Effector memory CD8-positive, alpha-beta T cell (primary cell): ENCODE measurements at places on chromosomes 5 and 9.

GRCh38 chr5:173278172-173278571, 43.2 kb upstream of the NKX2-5 start:
- H3K27me3 ChIP-seq: peaks cover 62% of the 10 kb centered on the region
- H3K4me3 ChIP-seq: no peak overlapping the region
- H3K4me1 ChIP-seq: no peaks in the 10 kb centered on the region
- no peak for DNase-seq
- no peaks in the 10 kb centered on the region for H3K36me3 ChIP-seq

DNA sequence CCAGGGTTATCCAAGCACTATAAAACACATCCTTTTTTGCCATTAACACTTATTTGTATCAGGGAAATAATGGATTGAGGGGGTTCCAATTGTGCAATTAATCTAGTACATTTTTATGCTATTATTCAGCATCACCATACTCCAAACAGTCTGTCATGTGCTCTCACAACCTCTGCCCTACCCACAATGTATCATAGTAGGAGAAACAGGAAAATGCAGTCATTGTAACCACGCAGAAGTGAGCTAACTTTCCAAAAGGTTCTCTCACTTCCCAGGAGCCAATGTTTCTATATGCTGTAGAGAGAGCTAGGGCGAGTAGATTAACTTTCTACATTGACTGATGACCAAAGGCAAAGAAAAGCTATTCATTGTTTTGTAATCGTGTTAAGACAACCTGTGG, 29.8 kb downstream of the DAB2 start:
- H3K27ac ChIP-seq: no peak overlapping the region
- no peak for DNase-seq
- peaks cover 4% of the 10 kb centered on the region for H3K4me1 ChIP-seq
- H3K27me3 ChIP-seq: no peaks in the 10 kb centered on the region

- H3K27ac ChIP-seq: no peak overlapping the region
- DNase-seq: no peak
- no peak overlapping the region for H3K4me3 ChIP-seq
- H3K27me3 ChIP-seq: no peaks in the 10 kb centered on the region
- no peaks in the 10 kb centered on the region for H3K36me3 ChIP-seq
These were observed 636.1 kb downstream of the PSAT1 start for GRCh38 chr9:78932849-78933627.

- no peak overlapping the region for H3K4me3 ChIP-seq
- no peaks in the 10 kb centered on the region for H3K4me1 ChIP-seq
- no peaks in the 10 kb centered on the region for H3K27me3 ChIP-seq
- H3K27ac ChIP-seq: no peak overlapping the region
These were observed 55.5 kb downstream of the MYO10 start for GRCh38 chr5:16880547-16880946.

DNA sequence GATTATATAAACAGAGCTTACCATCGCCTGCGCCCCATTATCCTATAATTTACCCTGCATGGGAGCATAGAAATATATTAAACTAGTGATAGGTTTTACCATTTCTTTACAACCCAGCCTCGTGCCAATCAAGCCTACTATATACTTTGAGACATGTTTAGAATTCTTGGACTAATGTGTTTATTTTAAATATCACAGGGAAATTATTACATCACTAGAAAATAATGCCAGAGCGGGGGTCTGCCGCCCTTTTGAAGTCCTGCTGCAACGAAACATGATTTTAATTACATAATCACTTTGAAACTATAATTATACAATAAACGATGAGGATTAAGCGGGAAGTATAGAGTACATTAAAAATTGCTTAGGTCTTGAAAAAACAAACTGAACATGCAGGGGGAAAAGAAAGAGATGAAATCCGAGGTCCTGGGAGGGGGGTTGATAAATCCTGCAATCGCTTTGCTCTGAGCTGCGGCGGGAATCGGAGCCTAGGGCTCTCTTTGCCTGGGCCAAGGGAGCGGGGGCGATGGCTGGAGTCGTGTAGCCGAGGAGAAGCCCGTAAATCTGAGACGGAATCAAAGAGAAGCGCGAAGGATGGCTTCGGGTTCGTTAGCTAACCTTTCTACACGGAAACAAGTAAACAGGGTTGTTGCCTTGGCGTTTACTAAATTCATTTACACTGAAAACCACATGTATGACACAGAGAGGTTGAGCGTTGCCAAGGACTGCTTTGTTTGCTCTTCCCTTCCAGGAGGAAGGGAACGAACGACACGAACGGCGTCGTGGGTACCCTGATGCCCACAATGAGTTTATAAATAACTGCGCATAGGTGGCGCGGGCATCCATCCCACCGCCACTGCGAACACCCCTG, 127.6 kb downstream of the TMEM174 start:
- peaks cover 15% of the 10 kb centered on the region for H3K4me1 ChIP-seq
- no peak overlapping the region for H3K27ac ChIP-seq
- no peak overlapping the region for H3K4me3 ChIP-seq
- peaks cover 91% of the 10 kb centered on the region for H3K27me3 ChIP-seq

DNA sequence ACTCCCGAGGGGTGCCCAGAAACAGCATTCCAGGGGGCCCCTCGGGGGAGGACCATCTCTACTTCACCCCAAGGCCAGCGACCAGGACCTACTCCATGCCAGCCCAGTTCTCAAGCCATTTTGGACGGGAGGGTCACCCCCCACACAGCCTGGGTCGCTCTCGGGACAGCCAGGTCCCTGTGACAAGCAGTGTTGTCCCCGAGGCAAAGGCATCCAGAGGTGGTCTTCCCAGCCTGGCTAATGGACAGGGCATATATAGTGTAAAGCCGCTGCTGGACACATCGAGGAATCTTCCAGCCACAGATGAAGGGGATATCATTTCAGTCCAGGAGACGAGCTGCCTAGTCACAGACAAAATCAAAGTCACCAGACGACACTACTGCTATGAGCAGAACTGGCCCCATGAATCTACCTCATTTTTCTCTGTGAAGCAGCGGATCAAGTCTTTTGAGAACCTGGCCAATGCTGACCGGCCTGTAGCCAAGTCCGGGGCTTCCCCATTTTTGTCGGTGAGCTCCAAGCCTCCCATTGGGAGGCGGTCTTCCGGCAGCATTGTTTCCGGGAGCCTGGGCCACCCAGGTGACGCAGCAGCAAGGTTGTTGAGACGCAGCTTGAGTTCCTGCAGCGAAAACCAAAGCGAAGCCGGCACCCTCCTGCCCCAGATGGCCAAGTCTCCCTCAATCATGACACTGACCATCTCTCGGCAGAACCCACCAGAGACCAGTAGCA, 83.9 kb downstream of the GOLPH3 start:
- no peak overlapping the region for H3K27ac ChIP-seq
- H3K4me1 ChIP-seq: peaks cover 5% of the 10 kb centered on the region
- H3K4me3 ChIP-seq: no peak overlapping the region

- H3K27ac ChIP-seq: no peak overlapping the region
- H3K4me3 ChIP-seq: no peak overlapping the region
- H3K4me1 ChIP-seq: peaks cover 6% of the 10 kb centered on the region
- no peak for DNase-seq
These were observed 38.6 kb downstream of the GRAMD2B start for GRCh38 chr5:126461838-126462237.

DNA sequence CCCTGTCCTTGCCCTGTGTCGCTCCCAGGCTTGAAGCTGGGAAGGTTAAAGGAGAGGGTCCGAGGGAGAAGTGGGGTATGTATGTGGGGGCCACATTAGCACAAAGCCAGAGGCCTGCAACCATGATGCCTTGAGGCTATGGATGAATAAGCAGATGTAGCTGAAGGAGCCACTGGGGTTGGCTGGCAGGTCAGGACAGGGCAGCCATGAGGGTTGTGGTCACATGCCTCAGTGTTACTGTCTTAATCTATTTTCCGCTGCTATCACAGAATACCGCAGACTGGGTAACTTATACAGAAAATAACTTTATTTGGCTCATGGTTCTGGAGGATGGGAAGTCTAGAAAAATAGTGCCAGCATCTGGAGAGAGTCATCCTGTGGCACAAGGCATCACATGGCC, 9.2 kb upstream of the GRHPR start:
- no peaks in the 10 kb centered on the region for H3K27me3 ChIP-seq
- H3K4me3 ChIP-seq: no peak overlapping the region
- no peak overlapping the region for H3K27ac ChIP-seq
- DNase-seq: no peak

GRCh38 chr9:100884518-100884917, 144.0 kb upstream of the PLPPR1 start:
- no peaks in the 10 kb centered on the region for H3K4me1 ChIP-seq
- H3K36me3 ChIP-seq: no peaks in the 10 kb centered on the region
- no peak for DNase-seq
- H3K27ac ChIP-seq: no peak overlapping the region
- H3K4me3 ChIP-seq: no peak overlapping the region
- H3K27me3 ChIP-seq: no peaks in the 10 kb centered on the region

GRCh38 chr5:149060325-149060724, 2.5 kb downstream of the SH3TC2 start:
- peaks cover 33% of the 10 kb centered on the region for H3K27me3 ChIP-seq
- H3K4me1 ChIP-seq: no peaks in the 10 kb centered on the region
- no peaks in the 10 kb centered on the region for H3K36me3 ChIP-seq
- H3K4me3 ChIP-seq: no peak overlapping the region

GRCh38 chr5:61200582-61201155, 38.4 kb upstream of the SMIM15 start:
- DNase-seq: no peak
- peaks cover 3% of the 10 kb centered on the region for H3K36me3 ChIP-seq
- H3K27me3 ChIP-seq: peaks cover 44% of the 10 kb centered on the region
- H3K4me3 ChIP-seq: no peak overlapping the region
- no peaks in the 10 kb centered on the region for H3K4me1 ChIP-seq

DNA sequence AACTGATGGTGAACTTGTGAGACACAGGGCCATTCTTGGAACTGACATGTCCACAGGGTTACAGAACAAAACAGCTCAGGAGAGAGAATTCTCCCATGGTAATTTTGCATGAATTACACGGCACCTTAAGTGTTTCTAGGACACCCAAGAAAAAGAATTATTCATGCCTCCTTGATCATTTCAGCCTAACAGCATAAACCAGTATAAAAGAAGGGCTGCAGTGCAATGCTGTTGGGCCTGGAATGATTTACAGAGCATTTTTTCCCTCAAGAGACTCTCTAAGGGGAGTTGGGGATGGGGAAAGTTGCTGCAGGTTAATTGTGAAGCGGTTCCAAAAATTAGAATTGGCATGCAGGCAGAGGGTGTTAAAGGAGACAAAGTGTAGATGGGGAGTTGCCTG, 136.4 kb upstream of the FBXL7 start:
- no peak overlapping the region for H3K4me3 ChIP-seq
- no peak overlapping the region for H3K27ac ChIP-seq
- no peak for DNase-seq
- H3K36me3 ChIP-seq: no peaks in the 10 kb centered on the region

GRCh38 chr9:90070931-90071660, 466.3 kb downstream of the GADD45G start:
- H3K27ac ChIP-seq: no peak overlapping the region
- no peaks in the 10 kb centered on the region for H3K4me1 ChIP-seq
- H3K27me3 ChIP-seq: peaks cover 20% of the 10 kb centered on the region
- no peak overlapping the region for H3K4me3 ChIP-seq
